ENCODE measurements at places on chromosomes 1 and 21.
A peak's percentile ranks its signal among the peaks of the same experiment; 100 is the strongest.

GRCh38 chr1:14910984-14911721 lies 242.4 kb upstream of the TMEM51 start:
- no peak for DNase-seq

- no peak for DNase-seq
Observed at GRCh38 chr1:197985351-197985750, 68.2 kb downstream of the LHX9 start.

DNA sequence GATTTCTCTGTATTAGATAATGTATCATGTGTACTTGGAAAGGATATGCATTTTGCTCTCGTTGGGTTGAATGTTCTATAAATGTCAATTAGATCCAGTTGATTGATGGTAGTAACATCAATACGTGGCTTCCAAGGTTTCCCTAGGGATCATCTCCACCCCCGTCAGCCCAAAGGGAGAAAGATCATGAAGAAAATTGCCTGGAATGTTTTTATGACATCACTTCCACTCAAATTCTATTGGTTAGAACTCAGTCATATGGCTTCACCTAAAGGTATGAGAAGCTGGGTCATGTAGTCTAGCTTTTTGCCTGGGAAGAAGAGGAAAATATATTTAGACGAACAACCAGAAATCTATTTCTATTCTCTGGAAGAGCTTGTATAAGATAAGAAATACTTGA lies at the start of gene C1orf185:
Gene C1orf185, plus strand, starts transcription at position 253 of the 400 bp plus-strand sequence. Its CDS starts 6 bp downstream, at position 259.
- no peak for DNase-seq

DNA sequence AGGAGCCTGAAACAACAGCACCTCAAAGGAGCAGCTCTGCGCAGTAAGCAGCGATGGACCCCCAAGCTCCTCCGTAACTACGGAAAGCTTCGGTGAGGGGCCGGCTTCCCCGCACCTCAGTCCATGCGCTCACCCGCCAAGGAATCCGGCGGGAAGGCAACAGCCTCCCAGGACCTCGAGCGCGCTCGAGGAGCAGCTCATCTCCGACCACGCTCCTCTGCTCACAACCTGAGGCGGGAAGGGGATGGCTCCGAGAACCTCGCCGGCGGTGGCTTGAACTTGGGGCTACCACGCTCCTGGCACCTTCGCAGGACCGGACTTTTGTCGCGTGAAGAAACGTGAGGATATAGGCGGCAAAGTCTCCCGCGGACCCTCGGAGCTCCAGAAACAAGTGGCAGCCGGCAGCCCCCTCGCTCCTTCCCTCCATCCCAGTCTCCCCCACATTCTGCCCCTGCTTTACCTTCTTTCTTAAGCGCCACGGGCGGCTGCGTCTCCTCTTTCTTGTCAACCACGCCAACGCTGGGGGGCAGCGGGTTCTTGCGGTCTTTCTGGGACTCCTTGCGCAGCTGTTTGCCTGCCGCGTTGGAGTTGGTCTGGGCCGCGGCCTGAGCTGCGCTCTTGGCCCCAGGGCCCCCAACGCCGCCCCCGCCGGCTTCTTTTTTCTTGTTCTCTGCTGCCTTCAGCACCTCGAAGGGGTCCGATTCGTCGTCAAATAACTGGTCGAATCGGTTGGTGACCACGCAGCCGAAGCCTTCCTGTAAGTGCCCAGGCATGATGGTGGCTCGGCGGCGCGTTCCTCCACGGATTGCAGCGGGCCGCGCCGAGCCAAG lies 459 bp downstream of the SERBP1 start:
- no peak for DNase-seq

DNA sequence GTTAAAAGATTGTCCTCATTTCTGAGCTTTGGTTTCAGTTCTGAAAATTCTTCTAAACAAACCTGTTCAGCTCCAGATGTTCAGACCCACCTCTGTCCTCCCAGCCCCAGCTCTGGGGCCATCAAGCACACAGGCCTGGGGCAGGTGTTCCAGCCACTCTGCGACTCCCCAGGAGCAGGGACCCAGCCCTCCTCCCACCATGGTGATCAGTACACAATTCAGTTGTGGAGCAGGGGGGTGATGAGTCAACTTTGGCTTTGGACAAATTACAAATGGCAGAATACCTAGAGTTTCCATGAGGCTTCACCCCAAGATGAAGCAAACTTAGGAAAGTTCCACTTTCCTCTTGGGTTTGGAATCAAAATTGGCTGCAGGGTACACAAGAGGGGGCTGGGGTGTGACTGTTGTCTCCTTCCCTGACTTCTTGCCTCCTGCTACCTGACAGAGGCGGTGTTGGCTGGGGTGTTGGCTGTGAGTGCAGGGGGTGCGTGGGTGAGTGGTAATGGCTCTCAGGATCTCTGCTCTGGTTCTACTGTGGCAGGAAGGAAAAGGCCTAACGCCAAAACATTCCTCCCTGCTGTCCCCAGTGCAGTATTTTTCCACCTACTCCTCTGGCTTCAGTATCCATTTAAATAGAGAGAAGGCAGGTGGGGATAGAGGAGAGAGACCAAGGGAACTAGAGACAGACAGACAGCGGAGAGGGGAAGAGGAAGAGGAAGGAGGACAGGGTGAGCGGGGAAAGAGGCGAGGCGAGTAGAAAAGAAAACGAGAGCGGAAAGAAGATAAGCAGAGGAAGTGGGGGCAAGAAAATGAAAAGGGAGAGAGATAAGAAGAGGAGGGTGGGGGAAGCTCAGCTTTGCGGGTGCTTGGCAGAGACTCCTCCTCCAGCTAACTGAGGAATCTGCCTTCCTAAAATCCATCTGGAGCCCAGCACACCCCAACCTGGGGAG lies 20.6 kb upstream of the LRRN2 start:
- DNase-seq = no peak

- no peak for DNase-seq
Observed at GRCh38 chr1:118767971-118768370, 220.2 kb downstream of the TBX15 start.

GRCh38 chr1:90325168-90325567 lies 330.3 kb downstream of the ZNF326 start:
- no peak for DNase-seq

- DNase-seq = peak; percentile 38
Observed at GRCh38 chr1:55378582-55378981, 163.4 kb upstream of the USP24 start.

DNA sequence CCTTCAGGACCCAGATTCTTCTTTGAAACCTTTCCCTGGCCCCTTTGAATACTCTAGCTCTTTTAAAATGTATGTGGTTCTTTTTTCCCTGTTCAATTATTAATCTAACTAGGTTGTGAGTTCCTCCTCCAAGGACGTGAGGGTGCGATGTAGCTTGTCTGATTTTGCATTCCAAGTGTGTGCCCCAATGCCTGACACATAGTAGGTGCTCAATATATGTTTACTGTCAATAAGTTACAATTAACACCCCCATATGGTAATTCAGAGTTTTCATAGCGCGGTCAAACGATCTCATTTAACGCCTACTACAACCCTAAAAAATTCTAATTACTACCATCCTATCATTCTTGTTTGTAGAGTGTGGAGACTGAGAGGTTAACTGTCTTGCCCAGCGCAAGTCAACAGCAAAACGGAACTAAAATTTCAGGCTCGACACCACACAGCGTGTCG lies 482 bp upstream of the MTR start:
- no peak for DNase-seq

DNA sequence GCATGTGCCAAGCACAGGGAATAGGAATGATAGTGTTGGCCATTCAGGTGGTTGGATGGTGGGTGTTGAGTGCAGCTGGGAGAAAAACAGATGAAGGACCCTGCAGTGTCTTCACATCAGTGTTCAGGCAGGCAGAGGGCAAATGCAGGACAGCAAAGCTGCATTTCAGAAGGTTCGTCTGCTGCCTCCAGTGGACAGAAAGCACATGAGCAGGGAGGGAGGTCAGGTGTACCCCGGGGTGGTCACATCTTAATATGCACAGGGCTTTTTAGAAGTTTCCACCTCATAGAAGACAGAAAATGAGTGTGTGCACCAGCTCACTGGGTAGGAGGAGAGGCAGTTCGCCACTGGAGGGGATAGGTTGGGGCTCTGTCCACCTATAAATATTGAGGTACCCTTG lies 184.9 kb downstream of the SLC35F3 start:
- DNase-seq = no peak

DNA sequence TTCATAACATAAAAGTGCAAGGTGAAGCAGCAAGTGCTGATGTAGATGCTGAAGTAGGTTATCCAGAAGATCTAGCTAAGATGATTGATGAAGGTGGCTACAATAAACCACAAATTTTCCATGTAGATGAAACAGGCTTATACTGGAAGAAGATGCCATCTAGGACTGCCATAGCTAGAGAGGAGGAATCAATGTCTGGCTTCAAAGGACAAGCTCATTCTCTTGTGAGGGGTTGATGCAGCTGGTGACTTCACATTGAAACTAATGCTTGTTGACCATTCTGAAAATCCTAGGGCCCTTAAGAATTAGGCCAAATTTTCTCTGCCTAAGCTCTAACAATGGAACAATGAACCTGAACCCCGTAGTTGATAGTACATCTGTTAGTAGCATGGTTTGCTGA lies 34.0 kb downstream of the FLVCR1 start:
- DNase-seq = no peak

DNA sequence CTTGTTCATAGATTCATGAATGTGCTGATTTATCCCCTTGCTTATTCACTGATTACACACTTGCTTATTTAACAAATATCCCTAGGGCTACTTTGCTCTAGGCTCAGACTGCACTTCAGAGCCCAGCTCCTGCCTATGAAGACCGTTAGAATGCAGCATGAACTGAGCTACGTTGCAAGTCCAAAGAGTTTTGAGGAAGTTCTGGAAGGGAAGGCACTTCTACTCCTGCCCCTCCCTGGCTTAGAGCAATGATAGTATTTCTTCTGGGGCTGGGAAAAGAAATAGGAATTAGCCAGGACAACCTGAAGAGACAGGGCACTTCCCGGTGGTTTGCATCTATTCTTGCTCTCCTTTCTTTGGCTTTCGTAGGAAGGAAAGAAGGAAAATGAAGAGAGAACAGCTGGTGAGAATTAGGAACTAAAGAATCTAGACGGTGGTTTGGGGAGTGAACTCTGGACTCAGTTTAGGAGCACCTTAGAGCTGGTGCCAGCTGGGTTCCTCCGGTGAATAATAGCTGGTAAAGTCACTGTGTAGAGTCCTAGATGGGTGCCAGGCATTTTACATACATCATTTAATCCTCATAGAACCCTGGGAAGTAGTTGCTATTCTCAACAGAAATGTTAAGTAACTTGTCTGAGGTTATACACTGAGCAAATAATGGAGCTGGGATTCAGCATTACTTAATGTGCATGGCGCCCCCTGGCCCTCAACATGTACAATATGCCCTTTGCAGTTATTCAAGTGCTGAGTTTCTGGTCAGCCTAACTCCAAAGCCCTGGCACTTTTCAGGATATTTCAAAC lies 65.9 kb downstream of the NDUFS5 start:
- no peak for DNase-seq

DNA sequence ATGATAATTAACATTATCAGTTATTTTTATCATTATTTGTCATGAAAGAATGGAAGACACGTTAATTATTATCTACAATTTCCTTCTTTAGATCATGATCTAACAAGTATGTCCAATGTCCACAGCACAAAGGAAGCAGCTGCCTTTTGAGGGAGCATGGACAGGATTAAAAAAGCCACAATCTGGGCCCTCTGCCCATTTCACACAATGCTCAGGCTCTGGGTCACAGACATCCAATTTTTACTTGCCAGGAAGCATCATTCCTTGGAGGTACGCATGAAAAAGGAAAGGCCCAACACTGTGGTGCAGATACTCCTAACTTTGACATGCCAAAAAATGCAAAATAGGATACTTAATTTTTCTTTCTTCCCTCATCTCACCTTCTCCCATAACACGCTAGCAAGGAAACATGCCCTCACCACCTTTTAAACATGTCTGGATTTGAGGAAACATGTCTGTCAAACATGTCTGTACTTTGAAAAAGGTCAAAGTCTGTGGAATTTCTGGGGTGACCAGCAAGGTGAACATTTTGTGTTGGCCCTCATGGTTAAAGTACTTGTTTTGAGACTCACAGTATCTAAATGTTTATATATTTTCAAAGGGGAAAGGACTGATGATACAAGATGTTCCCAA lies 40.0 kb downstream of the GADD45A start:
- DNase-seq = no peak

DNA sequence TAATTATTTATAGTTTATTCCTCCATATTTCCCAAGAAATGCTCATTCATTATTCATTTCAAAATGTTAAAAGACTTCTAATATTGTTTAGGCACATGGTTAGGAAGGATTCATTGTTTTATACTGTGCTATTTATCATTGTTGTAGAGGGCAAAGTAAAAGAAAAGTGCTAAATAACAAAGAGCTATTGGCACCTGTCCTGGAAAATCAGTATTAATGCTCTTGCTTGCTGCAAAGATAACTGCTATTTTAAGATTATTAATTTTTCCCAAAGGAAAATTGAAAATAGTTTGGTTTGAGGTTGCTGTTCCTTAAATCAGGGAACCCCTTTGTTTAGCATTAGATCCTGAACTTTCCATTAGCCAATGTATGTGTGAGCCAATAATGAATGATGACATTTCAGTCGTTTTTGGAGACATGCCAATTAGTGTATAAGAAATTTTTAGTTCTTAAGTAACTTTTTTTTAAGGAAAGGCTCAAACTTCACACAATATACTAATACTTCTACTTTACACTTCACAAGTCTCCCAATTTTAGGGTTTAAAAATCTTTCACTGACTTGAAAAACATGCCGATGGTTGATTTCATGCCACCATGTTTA lies 39.9 kb downstream of the EPB41 start:
- DNase-seq = no peak

DNA sequence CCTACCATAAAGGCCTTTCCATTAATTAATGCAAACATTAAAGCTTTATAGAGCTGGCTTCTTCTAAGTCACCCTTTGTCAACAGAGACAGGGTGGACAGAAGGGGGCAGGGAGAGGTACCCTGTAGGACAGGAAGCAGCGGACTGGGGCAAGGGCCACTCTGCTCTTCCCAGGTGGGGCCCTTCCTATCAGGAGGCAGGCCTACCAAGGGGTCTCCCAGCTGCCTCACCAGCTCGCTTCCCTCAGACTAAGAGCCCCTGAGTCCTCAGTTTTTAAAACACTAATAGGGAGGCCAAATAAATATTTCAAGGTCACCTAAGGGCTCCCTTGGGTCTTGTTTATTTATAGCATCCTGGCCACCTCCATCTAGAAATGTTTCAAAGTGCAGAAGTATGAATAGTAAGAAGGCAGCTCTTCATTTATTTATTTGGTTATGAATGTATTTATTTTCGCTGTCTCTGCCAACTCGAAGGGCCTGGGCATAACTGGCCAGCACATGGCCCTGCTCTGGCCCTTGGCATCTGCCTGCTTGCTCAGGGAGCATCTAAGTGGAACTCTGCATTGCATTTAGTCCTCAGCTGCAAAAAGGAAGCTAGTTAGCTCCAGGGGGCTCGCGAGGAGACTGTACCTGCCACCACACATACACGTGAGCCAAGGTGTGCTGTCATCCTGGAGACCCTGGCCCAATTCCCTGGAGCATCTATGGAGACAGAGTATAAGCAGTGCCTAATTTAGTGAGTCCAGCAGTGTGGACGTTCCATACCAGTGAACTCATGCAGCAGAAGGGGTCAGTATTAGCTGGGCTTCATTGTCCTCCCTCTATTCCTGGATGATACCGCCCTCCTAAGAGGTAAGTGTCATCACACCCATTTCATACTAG lies 395.1 kb upstream of the VAMP3 start:
- no peak for DNase-seq

GRCh38 chr1:38777464-38777957 lies 82.1 kb downstream of the RRAGC start:
- no peak for DNase-seq
